ENCODE measurements at places on chromosomes 7 and 10.

GRCh38 chr10:75542084-75542483 is 110.7 kb downstream of the LRMDA start:
- DNase-seq, result no peak

DNA sequence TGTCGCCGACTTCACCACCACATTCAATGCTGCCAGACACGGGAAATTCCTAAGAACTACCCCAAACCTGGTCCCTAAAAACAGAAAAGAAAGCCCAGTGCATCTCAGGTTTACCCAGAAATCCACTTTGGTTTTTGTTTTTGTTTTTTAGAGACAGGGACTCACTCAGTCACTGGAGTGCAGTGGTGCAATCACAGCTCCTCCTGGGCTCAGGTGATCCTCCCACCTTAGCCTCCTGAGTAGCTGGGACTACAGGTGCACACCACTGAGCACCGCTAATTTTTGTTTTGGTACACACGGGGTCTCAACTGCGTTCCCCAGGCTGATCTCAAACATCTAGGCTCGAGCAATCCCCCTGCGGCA is 22.8 kb downstream of the MAD1L1 start:
- no peak for DNase-seq

- DNase-seq, result no peak
Observed at GRCh38 chr7:18123508-18124239, 96.0 kb upstream of the PRPS1L1 start.

- DNase-seq, result peak; percentile 27
Observed at GRCh38 chr10:12022580-12023257, 19.9 kb downstream of the UPF2 start.

All from CD4-positive, alpha-beta T cell treated with Interleukin-21 for 1 hour (primary cell).